ENCODE measurements at places on chromosomes 4 and X.

- no peak overlapping the region for H3K4me3 ChIP-seq
- DNase-seq, result no peak
- H3K27me3 ChIP-seq, result peaks cover 5% of the 10 kb centered on the region
- no peak overlapping the region for H3K27ac ChIP-seq
- peaks cover 15% of the 10 kb centered on the region for H3K4me1 ChIP-seq
Observed at GRCh38 chr4:113757486-113757885, 4.1 kb downstream of the CAMK2D start.

- no peaks in the 10 kb centered on the region for H3K36me3 ChIP-seq
- no peaks in the 10 kb centered on the region for H3K4me1 ChIP-seq
- no peak overlapping the region for H3K27ac ChIP-seq
- no peak overlapping the region for H3K4me3 ChIP-seq
- DNase-seq, result no peak
Observed at GRCh38 chrX:13287816-13288215, 32.0 kb downstream of the ATXN3L start.

GRCh38 chr4:155609455-155610059, 57.1 kb upstream of the GUCY1A1 start:
- no peaks in the 10 kb centered on the region for H3K27me3 ChIP-seq
- H3K27ac ChIP-seq, result no peak overlapping the region
- no peaks in the 10 kb centered on the region for H3K36me3 ChIP-seq
- no peak for DNase-seq
- no peaks in the 10 kb centered on the region for H3K4me1 ChIP-seq
- H3K4me3 ChIP-seq, result no peak overlapping the region

DNA sequence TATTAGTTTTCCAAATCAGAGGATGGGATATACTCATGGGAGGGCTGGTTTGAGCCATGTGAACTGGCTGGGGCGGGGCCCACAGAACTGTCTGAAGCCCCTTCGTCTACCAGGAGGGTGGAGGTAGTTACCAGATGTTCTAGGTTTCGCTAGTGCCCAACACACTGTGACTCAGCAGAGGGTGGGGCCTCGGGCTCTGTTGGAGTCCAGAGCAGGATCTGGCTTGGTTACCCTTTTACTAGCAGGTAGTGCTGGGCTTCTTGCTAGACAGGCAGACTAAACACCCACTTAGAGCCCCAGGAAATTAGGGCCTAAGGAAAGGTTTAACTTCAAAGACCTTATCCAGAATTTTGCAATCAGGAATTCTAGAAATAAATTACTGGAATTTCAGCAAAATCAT, 56.2 kb upstream of the CHRDL1 start:
- DNase-seq, result no peak
- H3K27ac ChIP-seq, result no peak overlapping the region
- H3K4me1 ChIP-seq, result no peaks in the 10 kb centered on the region
- H3K36me3 ChIP-seq, result no peaks in the 10 kb centered on the region
- H3K27me3 ChIP-seq, result no peaks in the 10 kb centered on the region

DNA sequence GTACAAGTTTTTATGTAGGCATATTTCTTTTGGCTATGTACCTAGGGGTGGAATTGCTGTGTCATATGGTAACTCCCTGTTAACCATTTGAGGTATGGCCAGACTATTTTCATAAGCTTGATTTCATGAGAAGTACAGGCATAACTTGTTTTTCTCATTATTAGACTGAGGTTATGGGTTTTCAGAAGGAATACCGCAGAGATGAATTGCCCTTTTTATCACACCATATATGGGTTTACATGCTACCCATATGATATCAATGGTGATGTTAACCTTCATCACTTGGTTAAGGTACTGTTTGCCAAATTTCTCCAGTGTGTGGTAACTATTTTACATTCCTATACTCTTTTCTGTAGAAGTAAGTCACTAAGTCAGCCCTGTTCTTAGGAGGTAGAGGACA, 23.5 kb downstream of the RAB40A start:
- no peaks in the 10 kb centered on the region for H3K4me1 ChIP-seq
- no peak for DNase-seq
- no peaks in the 10 kb centered on the region for H3K36me3 ChIP-seq
- H3K4me3 ChIP-seq, result no peak overlapping the region
- H3K27me3 ChIP-seq, result no peaks in the 10 kb centered on the region

DNA sequence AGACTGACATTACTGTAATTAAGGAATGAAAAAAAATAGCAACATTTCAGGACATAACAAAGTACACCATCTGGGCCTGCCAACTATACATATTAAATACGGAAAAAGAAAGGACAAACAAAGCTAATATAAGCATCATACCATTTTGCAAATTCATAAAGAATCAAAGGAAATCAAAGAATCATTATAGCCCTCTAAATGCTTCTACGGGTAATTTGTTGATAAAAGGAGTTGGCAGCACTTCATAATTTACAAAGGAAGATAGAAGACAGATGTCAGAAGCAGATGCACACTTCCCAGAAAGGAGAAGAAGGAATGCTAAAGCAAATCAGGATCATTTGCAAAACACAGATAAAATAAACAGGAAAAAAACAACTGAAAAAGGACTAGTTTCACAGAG, 1757.3 kb downstream of the PCDH7 start:
- no peak for DNase-seq
- no peaks in the 10 kb centered on the region for H3K4me1 ChIP-seq
- no peak overlapping the region for H3K4me3 ChIP-seq
- H3K36me3 ChIP-seq, result no peaks in the 10 kb centered on the region
- H3K27ac ChIP-seq, result no peak overlapping the region

DNA sequence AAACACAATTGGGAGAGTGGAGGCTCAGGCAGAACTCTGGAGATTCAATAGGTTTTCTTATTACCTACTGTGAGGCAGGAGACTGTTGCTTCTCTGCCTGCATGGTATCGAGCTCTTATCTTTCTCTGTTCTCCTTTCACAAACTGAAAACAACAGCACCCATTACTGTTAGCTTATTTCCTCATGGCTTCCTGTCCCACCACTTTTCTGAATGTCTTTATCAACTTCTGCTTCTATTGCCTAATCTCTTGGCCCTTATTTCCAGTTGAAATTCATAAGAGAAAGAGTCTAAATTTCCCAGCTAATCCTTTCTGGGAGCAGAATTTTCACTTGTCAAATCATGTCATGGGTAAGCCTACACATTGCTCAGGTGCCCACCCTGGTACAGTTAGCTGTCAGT, 46.8 kb upstream of the NDST3 start:
- H3K36me3 ChIP-seq, result no peaks in the 10 kb centered on the region
- peak overlapping the region; percentile 6 for H3K4me3 ChIP-seq
- H3K27ac ChIP-seq, result no peak overlapping the region
- H3K4me1 ChIP-seq, result peaks cover 29% of the 10 kb centered on the region
- H3K27me3 ChIP-seq, result no peaks in the 10 kb centered on the region

DNA sequence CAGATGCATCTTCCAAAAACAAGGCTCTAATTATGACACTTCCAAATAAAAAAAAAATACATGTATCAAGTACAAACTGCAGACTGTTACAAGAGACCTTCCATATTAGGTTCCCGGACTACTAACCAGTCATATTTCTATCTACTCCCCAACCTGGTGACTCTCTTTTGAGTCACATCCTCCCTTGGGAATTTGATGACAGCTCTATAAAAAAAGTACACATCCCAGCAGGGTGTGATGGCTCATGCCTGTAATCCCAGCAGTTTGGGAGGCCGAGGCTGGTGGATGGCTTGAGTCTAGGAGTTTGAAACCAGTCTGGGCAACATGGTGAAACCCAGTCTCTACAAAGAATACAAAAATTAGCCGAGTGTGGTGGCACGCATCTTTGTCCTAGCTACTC, 14.9 kb downstream of the RPGR start:
- H3K4me1 ChIP-seq, result no peaks in the 10 kb centered on the region
- H3K27me3 ChIP-seq, result no peaks in the 10 kb centered on the region
- H3K36me3 ChIP-seq, result peaks cover 33% of the 10 kb centered on the region
- DNase-seq, result no peak

GRCh38 chr4:5504486-5504885, 203.9 kb downstream of the EVC2 start:
- no peaks in the 10 kb centered on the region for H3K36me3 ChIP-seq
- no peak overlapping the region for H3K27ac ChIP-seq
- no peak overlapping the region for H3K4me3 ChIP-seq
- H3K4me1 ChIP-seq, result no peaks in the 10 kb centered on the region
- no peaks in the 10 kb centered on the region for H3K27me3 ChIP-seq
- DNase-seq, result no peak

DNA sequence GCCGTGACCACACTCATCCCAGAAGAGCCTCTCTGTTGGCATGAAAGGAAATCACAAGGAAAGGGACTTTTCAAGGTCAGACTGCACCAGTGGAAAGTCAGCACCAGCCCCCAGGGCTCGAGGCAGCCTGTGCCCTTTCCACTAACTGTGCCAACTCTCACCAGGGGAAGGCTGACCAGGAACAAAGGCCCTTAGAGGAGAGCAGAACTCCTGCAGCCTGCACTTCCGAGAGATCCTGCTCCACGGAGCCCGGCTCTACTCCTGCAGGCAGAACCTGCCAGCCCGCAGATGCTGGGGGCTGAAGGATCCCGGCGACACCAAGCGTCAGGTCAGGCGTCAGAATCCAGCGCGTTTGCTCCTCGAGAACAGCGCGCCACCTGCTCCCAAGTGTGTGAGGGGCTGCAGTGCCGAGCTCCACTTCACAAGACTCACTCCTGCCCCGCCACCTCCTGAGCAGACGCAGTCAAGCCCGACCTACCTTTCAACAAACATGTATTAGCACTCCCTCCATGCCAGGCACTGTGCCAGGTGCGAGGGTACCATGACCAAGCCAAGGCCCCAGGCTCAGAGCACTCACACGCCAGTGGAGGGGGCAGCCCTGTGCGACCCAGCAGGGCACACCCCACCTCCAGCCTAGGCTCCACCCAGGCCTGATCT, 13.6 kb upstream of the HELT start:
- H3K4me1 ChIP-seq, result peaks cover 13% of the 10 kb centered on the region
- no peaks in the 10 kb centered on the region for H3K36me3 ChIP-seq
- DNase-seq, result no peak
- H3K27me3 ChIP-seq, result peaks cover 13% of the 10 kb centered on the region

DNA sequence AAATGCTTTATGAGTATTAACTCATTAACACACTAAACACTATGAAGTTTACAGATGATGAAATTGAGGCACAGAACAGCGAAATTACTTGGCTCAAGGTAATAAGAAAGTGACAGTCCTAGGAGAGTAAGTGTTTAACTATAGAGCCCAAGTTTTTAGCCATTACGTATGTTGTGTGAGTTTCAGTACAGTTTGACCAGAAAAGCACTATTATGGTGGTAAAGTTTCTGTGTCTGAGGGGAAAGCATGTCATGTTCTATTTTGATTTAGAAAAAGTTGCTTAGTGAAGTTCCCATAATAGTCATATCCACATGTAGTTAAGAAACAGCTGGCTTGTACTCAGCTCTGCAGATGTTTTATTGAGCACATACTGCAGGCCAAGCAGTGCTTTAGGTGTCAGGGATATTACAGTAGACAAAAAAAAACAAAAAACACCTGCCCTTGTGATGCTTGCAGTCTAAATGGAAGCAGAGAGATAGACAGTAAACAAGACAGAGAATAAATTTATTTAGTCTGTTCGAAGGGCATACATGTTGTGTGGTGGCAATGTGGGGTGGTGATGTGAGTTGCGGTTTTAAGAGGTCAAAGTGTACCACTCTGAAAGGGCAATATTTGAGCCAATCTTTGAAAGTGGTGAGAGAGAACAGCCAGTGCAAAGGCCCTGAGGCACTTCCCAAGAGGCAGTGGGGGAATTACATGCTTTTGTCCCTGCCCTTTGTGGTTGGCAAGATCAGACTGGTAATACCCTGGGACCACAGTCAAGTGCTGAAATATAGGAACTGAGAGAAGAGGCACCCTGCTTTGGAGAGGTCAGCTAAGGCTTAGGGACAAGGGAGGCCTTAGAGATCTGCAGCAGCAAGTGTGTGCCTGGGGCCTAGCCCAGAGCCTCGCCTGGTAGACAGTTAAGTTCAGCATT, 6.2 kb downstream of the TMEM131L start:
- H3K4me3 ChIP-seq, result no peak overlapping the region
- no peaks in the 10 kb centered on the region for H3K27me3 ChIP-seq
- peak overlapping the region; percentile 13 for H3K27ac ChIP-seq
- peaks cover 45% of the 10 kb centered on the region for H3K4me1 ChIP-seq

GRCh38 chr4:8582436-8582835, 2.2 kb downstream of the GPR78 start:
- no peak overlapping the region for H3K27ac ChIP-seq
- H3K36me3 ChIP-seq, result no peaks in the 10 kb centered on the region
- H3K27me3 ChIP-seq, result peaks cover 6% of the 10 kb centered on the region
- DNase-seq, result no peak

DNA sequence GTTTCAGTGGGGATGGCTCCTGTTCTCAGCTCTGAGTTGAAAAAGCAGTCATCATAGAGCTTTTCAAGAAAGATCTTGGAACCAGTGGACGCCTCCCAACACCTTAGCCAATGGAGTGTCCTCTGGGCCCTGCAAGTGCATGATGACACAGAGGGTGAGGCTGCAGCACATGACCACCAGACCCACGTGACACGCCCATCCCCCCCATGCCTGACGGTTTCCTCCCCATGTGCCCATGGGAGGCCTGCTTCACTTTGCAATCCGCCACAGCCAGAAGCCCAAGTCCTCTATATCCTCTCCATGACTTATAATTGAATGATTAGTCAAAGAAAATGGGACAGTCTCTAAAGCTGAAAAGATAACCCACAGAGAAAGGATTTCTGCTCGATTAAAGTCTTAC, 187.0 kb downstream of the AFAP1 start:
- H3K4me1 ChIP-seq, result peaks cover 31% of the 10 kb centered on the region
- no peak overlapping the region for H3K27ac ChIP-seq
- no peak overlapping the region for H3K4me3 ChIP-seq
- DNase-seq, result no peak
- H3K27me3 ChIP-seq, result no peaks in the 10 kb centered on the region

GRCh38 chr4:38634047-38634759, 29.8 kb upstream of the KLF3 start:
- H3K36me3 ChIP-seq, result no peaks in the 10 kb centered on the region
- no peaks in the 10 kb centered on the region for H3K27me3 ChIP-seq
- no peak overlapping the region for H3K4me3 ChIP-seq
- no peak overlapping the region for H3K27ac ChIP-seq
- H3K4me1 ChIP-seq, result no peaks in the 10 kb centered on the region

GRCh38 chr4:7859326-7859725, 80.3 kb downstream of the AFAP1 start:
- H3K36me3 ChIP-seq, result no peaks in the 10 kb centered on the region
- no peak overlapping the region for H3K27ac ChIP-seq
- no peaks in the 10 kb centered on the region for H3K27me3 ChIP-seq
- no peak overlapping the region for H3K4me3 ChIP-seq

DNA sequence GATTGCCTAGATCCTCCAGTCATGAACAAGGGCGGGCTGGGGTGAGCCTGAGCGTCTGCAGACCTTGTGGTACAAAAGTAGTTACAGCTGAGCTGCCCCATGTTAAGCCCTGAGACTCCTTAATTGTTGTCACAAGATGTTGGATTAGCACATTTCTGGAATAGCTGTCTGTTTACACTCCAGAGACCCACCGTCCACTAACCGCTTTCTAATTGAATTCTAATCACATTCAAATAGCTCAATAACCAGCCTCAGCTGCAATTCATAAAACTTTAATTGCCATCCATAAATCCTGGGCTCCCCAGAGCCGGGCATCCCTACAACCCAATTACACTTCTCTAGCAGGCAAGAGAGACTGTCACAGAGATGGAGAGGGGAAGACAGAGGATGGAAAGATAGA, 1.6 kb upstream of the GSX2 start:
- H3K27ac ChIP-seq, result no peak overlapping the region
- no peaks in the 10 kb centered on the region for H3K36me3 ChIP-seq
- H3K4me3 ChIP-seq, result no peak overlapping the region
- H3K27me3 ChIP-seq, result peaks cover 97% of the 10 kb centered on the region
